Stimulated activated CD8-positive, alpha-beta memory T cell treated with anti-CD3 and anti-CD28 coated beads, Interleukin-7, amount 100 ng/mL, for 24 hours (primary cell): ENCODE measurements at places on chromosomes 16 and 17.

- no peak for DNase-seq
Measured at GRCh38 chr16:88911136-88911945, 44.9 kb upstream of the PABPN1L start.

DNA sequence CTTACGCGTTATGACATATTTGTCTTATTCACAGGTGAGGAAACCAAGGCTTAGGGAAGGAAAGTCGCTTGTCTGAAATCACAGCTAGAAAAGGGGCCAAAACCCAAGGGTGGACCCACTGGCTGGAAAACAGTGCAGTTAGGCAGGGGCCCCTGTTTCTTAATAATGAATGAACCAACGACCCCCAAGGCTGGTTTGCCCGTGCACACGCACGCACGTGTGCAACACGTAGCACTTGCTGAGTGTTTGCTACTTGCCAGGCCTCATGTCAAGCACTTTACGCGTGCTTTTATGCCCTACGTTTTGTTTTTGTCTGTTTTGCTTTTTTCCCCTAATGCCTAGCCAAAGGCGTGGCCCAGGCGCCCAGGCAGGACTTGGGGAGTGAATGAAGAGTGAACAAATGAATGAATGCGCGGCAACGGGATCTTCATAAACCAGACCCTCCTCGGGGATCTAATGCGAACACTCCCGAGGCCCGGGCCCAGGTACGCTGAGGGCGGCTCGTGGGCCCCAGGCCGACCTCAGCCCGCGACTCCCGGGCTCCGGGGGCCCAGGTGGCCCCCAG lies 571 bp upstream of the USP10 start:
- no peak for DNase-seq

DNA sequence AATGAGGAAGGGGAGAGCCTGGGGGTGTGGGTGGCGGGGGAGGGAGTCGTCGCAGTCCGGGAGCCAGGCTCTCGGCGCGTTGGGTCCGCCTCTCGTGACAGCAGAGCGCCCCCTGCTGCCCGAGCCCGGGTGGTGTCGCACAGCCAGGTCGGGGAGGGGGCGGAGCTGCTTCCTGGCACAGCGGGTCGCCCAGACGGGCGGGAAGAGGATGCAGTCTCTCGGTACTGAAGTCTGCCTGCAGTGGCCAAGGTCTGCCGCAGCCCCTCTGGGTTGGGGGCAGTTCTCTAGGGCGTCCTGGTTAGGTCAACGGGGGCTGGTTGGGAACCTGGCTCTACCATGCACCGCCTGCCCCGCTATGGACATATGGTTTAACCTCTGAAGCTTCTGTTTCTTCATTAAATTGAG lies 38.2 kb upstream of the CCDC182 start:
- peak; percentile 61 for DNase-seq

- DNase-seq, result no peak
Measured at GRCh38 chr17:65013613-65014391, 42.7 kb downstream of the GNA13 start.
